Aorta (tissue), 5 donors: ENCODE measurements at places on chromosomes 11 and 22.
A peak's percentile ranks its signal among the peaks of the same experiment; 100 is the strongest.

- DNase-seq: peak; percentile 82
Observed at GRCh38 chr11:9574622-9575259, 1.3 kb downstream of the WEE1 start.

DNA sequence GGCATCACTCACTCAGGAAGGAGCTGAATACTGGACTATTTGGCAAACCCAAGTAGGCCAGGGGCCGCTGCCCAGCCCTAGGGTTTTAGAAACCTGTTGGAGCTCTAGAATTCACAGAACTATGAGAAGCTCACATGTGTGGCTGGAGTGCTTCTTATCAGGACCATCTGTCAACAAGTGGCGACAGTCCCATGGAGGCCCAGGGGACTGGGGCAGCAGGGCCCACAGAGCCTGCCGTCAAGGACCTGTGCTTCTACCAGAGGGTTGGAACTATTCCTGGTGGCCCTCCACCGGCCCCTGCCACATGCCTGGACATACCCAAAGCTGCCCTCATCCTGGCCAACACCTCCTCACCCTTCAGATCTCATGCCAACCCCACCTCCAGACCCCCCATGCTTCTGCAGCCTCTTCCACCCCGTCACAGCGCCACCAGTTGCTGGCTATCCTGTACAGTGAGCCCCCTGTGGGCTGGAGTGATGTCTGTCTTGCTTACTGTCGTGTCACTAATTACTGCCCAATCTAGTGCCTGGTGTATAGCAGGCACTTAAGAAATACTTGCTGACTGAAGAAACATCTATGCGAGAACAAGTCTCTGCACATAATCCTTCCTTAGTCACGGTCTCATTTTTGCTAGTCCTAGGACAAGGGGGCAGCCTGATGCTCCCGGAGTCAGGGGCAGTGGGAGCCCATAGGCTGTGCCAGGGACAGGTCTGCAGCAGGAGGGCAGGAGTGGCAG lies 27.2 kb upstream of the RASL10A start:
- DNase-seq: no peak

DNA sequence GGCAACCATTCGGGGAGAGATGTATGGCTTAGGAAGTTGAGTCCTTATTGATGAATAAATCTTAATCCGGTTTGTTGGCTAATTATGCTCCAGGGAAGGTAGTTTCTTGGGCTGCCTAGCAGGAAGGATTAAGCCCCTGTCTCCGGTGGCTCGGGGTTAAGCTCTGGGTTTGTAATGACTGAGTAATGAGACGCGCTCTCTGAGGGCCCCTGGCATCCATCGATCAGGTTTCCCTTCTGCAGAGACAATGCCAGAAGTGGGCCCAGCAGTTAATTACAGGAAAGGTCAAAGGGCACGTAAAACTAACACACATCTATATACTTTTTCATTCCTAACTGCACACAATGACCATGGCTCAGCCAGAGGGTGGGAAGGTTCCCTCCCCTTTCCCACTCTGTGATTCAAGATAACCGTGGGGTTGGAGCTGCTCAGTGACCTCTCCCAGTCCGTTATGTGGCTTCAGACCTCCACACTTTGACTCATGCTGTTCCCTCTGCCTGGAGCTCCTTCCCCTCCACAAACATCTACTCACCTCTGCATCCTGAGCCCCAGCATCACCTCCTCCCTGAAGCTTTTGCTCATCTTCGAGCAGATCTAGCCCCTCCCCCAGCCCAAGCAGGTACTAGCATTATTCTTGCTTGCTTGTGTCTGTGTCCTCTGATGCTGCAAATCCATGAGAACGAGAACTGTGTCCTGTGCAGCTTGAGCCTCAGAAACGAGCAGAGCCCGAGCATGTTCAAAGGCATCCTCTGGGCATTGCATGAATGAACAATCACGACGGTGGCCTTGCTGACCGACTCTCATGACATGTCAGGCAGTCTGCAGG lies 16.6 kb downstream of the SCUBE1 start:
- no peak for DNase-seq

DNA sequence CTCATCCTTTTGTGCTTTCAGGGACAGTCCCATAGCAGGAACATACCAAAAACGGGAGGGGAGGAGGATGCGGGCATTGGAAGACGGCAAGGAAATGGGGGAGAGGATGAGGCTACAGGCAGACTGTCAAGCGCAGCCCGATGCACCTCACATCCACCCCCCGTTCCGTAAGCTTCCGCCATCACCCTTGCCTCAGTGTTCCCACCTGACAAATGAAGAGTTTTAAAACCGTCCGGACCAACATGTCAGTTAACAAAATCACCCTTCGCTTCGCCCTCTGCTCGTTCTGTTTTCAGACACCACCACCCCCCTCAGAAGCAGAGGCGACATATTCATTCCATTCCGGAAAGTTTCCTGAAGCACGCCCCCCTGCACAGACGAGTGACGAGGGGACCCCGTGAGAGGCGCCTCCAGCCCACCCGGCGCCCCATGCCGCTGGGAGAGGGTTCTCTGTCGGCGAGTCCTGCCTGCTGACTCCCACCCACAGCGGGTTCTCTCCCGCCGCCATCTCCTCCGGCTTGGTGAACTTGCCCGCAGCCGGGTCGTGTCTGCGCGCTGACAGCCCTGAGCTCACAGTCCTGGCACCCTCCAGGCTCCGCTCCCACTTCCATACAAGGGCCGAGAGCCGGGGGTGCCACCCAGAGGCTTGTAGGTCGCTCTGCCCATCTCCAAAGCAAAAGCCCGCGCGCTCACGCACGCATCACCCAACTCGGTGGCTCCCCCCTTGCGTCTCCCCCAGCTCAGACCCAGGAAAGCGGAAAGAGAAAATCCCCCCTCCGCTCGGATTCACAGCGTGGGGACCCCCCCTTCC lies 1.5 kb downstream of the IGSF9B start:
- peak; percentile 84 for DNase-seq

- no peak for DNase-seq
Observed at GRCh38 chr11:119365071-119365591, 16.4 kb downstream of the USP2 start.
